Activated T-helper 1 cell treated with anti-CD3 and anti-CD28 coated beads, Interleukin-12 subunit alpha, Interleukin-12 subunit beta, Interleukin-2, Interleukin-4 antibody, amounts not matched to agents 30 ng/mL and 10 ng/mL and 1 ng/mL, durations not matched to agents 14 hours and 24 hours and 36 hours (primary cell): ENCODE measurements at places on chromosomes 12 and 14. TPM values are rescaled to one million over a fixed set of nuclear protein-coding genes. Genes with fewer than 3 reads are reported as not detected.

GRCh38 chr14:64503434-64504309 lies at the start of gene ZBTB25:
Gene ZBTB25 (minus strand): TSS chr14:64503838. CDS start chr14:64490533, 13,305 bp downstream.
- peaks cover 35% of the 10 kb centered on the region for H3K36me3 ChIP-seq
- H3K4me3 ChIP-seq = peak within 1 kb of the TSS; percentile 96
- peak; percentile 96 for DNase-seq
- peak within 1 kb of the TSS; percentile 100 for H3K27ac ChIP-seq

- no peaks in the 10 kb centered on the region for H3K4me1 ChIP-seq
- no peak overlapping the region for H3K4me3 ChIP-seq
- no peaks in the 10 kb centered on the region for H3K36me3 ChIP-seq
These were observed 191.9 kb downstream of the SOX5 start for GRCh38 chr12:23757541-23757962.

- no peaks in the 10 kb centered on the region for H3K36me3 ChIP-seq
- no peak for DNase-seq
These were observed 53.7 kb downstream of the TMTC2 start for GRCh38 chr12:82740129-82741000.

- no peak overlapping the region for H3K27ac ChIP-seq
- H3K4me1 ChIP-seq = peaks cover 10% of the 10 kb centered on the region
- H3K36me3 ChIP-seq = no peaks in the 10 kb centered on the region
- no peak overlapping the region for H3K4me3 ChIP-seq
- no peak for DNase-seq
These were observed 84.9 kb downstream of the DUSP6 start for GRCh38 chr12:89267404-89267803.

Gene DEPDC4
- total RNA-seq = 1.1 and 2.1 TPM in 2 replicates

Gene KRT78
- total RNA-seq = not detected in 2 replicates

DNA sequence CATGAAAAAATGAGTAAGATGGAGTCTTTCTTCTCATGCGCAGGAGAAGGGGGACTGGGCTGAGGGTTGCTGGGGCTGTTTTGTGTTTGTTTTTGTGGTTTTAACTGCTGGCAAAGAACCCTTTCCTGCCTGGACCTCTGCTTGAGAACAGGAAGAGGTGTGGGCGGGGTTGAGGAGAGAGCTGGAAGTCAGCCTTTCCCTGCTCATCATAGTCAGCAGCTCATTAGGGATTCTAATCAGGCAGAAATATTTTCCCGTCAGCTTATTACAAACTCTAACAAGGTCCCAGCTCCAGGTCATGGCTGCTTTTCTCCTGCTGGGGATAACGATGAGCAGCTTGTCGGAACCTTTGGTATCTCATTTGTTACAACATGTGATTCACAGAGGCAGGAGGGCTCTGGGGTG lies 185.0 kb upstream of the NRXN3 start:
- no peaks in the 10 kb centered on the region for H3K36me3 ChIP-seq
- peaks cover 18% of the 10 kb centered on the region for H3K4me1 ChIP-seq
- no peak for DNase-seq
- no peak overlapping the region for H3K27ac ChIP-seq
- no peak overlapping the region for H3K4me3 ChIP-seq

Gene ZBTB42
- total RNA-seq = 5.9 and 6.1 TPM in 2 replicates

GRCh38 chr14:92499234-92499633 lies 14.3 kb upstream of the RIN3 start:
- H3K27me3 ChIP-seq = peaks cover 20% of the 10 kb centered on the region
- H3K36me3 ChIP-seq = peaks cover 2% of the 10 kb centered on the region
- no peak for DNase-seq
- no peak overlapping the region for H3K27ac ChIP-seq

Gene TAS2R8
- total RNA-seq = not detected in 2 replicates

- DNase-seq = no peak
- H3K36me3 ChIP-seq = peaks cover 59% of the 10 kb centered on the region
- H3K27me3 ChIP-seq = no peaks in the 10 kb centered on the region
These were observed 42.0 kb downstream of the SH2B3 start for GRCh38 chr12:111447571-111448265.

GRCh38 chr12:4223273-4223845 lies 50.2 kb upstream of the CCND2 start:
- H3K27me3 ChIP-seq = peaks cover 3% of the 10 kb centered on the region
- H3K27ac ChIP-seq = no peak overlapping the region
- H3K36me3 ChIP-seq = no peaks in the 10 kb centered on the region
- H3K4me3 ChIP-seq = no peak overlapping the region
- DNase-seq = no peak
- peaks cover 21% of the 10 kb centered on the region for H3K4me1 ChIP-seq

GRCh38 chr12:91249054-91249453 lies 66.4 kb upstream of the DCN start:
- H3K4me3 ChIP-seq = no peak overlapping the region
- H3K27me3 ChIP-seq = no peaks in the 10 kb centered on the region
- no peak overlapping the region for H3K27ac ChIP-seq
- no peaks in the 10 kb centered on the region for H3K4me1 ChIP-seq
- H3K36me3 ChIP-seq = no peaks in the 10 kb centered on the region

DNA sequence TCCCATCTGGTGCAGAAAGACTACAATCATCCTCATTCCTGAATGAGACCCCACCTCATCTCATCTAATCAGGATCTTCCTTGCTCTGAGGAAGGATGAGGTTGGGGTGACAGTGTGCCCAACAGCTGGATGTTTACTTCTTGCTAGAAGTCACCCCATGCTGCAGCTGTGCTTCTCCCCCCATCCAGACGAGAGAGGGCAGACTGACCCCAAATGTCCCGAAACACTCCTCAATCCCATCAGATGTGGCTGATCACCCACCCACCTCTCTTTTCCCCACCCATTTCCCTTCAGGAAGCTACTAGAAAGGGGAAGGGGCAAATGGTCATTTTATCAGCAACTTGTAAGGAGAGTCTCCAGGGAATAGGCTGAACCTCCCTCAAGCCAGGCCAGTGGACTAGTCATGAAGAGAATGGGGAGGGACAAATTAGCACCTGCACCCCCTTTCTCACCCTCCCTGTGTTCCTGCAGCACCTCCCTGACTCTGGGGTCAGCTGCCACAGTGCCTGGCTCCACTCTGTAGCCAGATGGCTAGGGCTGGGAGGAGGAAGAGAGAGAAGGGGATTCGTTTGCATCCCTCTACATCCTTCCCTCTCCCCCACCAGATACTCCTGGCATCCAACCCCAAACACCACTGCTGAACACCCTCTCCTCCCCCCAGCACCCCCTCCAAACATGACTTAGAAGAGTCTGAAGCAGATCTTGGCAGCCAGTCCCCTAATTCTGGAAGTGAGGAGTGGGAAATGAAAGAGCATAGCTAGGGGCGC lies 2.8 kb upstream of the BAZ2A start:
- DNase-seq = no peak
- H3K4me3 ChIP-seq = peak overlapping the region; percentile 94
- peak overlapping the region; percentile 46 for H3K27ac ChIP-seq
- peaks cover 17% of the 10 kb centered on the region for H3K36me3 ChIP-seq
- no peaks in the 10 kb centered on the region for H3K27me3 ChIP-seq

Gene CAPZA3
- not detected in 2 replicates for total RNA-seq

- H3K27ac ChIP-seq = peak within 1 kb of the TSS; percentile 74
- peak; percentile 22 for DNase-seq
- peak within 1 kb of the TSS; percentile 85 for H3K4me3 ChIP-seq
- peaks cover 18% of the 10 kb centered on the region for H3K27me3 ChIP-seq
- H3K36me3 ChIP-seq = peaks cover 4% of the 10 kb centered on the region
These were observed at the start of gene RILPL1 for GRCh38 chr12:123533672-123534643. Gene RILPL1 (minus strand): TSS chr12:123533719. CDS start chr12:123533482, 237 bp downstream.

Gene LRP6
- 5.5 and 5.6 TPM in 2 replicates for total RNA-seq

- peak; percentile 58 for DNase-seq
- peaks cover 81% of the 10 kb centered on the region for H3K4me1 ChIP-seq
- H3K27ac ChIP-seq = peak overlapping the region; percentile 83
- no peaks in the 10 kb centered on the region for H3K27me3 ChIP-seq
These were observed 1.9 kb upstream of the BAZ2A start for GRCh38 chr12:56631790-56632700.

GRCh38 chr14:74705613-74706500 lies 7.0 kb downstream of the AREL1 start:
- no peaks in the 10 kb centered on the region for H3K27me3 ChIP-seq
- DNase-seq = no peak
- peaks cover 22% of the 10 kb centered on the region for H3K4me1 ChIP-seq
- H3K36me3 ChIP-seq = peaks cover 17% of the 10 kb centered on the region

- no peak for DNase-seq
- H3K27ac ChIP-seq = no peak overlapping the region
- H3K27me3 ChIP-seq = no peaks in the 10 kb centered on the region
- H3K4me1 ChIP-seq = no peaks in the 10 kb centered on the region
- no peaks in the 10 kb centered on the region for H3K36me3 ChIP-seq
These were observed 159.9 kb upstream of the SRRM4 start for GRCh38 chr12:118821386-118821925.

Gene POLE2
- total RNA-seq = 46.8 and 46.9 TPM in 2 replicates

Gene ADAMTS20
- not detected in 2 replicates for total RNA-seq

- H3K36me3 ChIP-seq = peaks cover 50% of the 10 kb centered on the region
- H3K4me1 ChIP-seq = peaks cover 73% of the 10 kb centered on the region
- peak overlapping the region; percentile 78 for H3K27ac ChIP-seq
- peak overlapping the region; percentile 24 for H3K4me3 ChIP-seq
- no peaks in the 10 kb centered on the region for H3K27me3 ChIP-seq
These were observed 149.5 kb downstream of the ETV6 start for GRCh38 chr12:11798856-11799501.

- no peaks in the 10 kb centered on the region for H3K27me3 ChIP-seq
- H3K4me3 ChIP-seq = no peak overlapping the region
- no peak overlapping the region for H3K27ac ChIP-seq
- no peak for DNase-seq
- H3K4me1 ChIP-seq = no peaks in the 10 kb centered on the region
- H3K36me3 ChIP-seq = no peaks in the 10 kb centered on the region
These were observed 71.3 kb downstream of the PDE3A start for GRCh38 chr12:20439626-20440025.

DNA sequence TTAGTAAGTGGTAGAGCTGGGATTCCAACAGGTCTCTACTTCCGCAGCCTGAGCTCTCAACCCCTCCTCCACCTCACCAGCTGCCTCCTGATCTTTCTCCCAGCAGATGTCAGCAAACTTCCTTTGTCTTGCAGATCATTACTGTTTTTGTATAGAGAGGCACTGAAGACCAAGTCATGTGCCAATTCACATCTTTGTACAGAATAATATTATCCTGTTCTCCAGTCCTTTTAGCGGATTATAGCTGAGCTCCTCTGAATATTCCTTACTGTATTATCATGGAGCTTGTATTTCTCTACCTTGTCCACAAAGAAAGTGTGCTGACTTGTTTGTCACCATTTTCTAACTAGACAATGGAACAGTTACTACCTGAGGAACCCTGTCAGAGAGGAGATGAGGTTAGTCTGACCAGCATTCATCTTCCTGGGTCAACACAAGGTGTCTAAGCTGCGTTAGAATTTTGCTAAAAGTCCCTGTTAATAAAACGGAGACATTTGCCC lies 142.3 kb upstream of the ARHGAP5 start:
- DNase-seq = no peak
- H3K36me3 ChIP-seq = no peaks in the 10 kb centered on the region
- no peak overlapping the region for H3K4me3 ChIP-seq
- no peak overlapping the region for H3K27ac ChIP-seq
- no peaks in the 10 kb centered on the region for H3K27me3 ChIP-seq

GRCh38 chr12:51675071-51675803 lies 84.2 kb downstream of the SCN8A start:
- no peaks in the 10 kb centered on the region for H3K4me1 ChIP-seq
- H3K4me3 ChIP-seq = no peak overlapping the region
- peaks cover 14% of the 10 kb centered on the region for H3K27me3 ChIP-seq
- H3K27ac ChIP-seq = no peak overlapping the region

DNA sequence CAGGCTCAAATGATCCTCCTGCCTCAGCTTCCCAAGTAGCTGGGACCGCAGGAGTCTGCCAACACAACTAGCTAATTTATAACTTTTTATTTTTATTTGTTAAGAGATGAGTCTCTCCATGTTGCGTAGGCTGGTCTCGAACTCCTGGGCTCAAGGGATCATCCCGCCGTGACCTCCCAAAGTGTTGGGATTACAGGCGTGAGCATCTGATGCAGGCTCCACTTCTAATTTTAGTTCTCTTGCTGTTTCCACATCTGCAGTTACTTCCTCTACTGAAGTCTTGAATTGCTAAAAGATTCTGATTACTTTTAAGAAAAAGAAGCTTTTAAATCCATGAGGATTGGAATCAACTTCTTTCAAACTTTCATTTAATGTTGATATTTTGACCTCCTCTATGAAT lies 13.4 kb upstream of the SNX6 start:
- H3K27me3 ChIP-seq = no peaks in the 10 kb centered on the region
- H3K4me3 ChIP-seq = no peak overlapping the region
- no peaks in the 10 kb centered on the region for H3K36me3 ChIP-seq
- H3K27ac ChIP-seq = no peak overlapping the region
- peaks cover 5% of the 10 kb centered on the region for H3K4me1 ChIP-seq
- no peak for DNase-seq

Gene GLS2
- total RNA-seq = 1.5 and 2.6 TPM in 2 replicates

Gene RNASE13
- total RNA-seq = not detected in 2 replicates
